Activated T-cell treated with anti-CD3 and anti-CD28 coated beads for 1 hour (primary cell): ENCODE measurements at places on chromosomes 11 and 22.

DNA sequence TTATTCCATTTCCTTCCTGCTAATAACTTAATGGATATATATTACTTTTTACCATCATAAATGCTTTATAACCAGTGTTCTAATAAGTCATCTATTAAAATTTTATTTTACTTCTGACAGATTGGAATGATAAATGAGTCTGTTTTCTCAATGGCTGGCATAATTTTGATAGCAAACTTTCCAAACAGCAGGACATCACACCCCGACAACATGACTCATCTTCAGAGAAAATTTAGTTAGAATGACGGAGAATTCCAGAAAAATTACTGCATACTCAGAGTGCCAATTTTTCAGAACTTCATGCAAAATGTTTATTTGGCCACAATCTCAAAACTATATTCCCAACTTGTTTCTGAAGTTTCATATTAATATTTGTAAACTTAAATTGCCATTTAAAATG is 174.4 kb downstream of the SWAP70 start:
- no peak for DNase-seq

DNA sequence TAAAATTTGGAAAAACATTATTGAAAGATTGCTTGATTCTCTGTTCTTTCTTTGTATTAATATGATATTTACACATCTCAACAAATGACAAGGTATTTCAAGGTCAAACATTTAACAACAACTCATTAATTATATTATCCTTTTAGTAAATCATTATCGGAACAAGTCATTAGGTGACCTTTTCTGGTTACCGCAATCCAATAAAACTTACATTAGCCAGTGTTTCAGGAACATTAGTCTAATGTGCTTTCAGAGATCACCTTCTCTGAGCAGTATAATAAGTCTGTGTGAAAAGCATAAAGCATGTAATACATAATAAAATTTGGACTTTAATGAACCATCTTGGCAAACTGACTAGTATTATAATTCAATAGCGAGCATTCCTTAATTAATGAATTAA is 1466.4 kb downstream of the FAM181B start:
- DNase-seq = no peak

DNA sequence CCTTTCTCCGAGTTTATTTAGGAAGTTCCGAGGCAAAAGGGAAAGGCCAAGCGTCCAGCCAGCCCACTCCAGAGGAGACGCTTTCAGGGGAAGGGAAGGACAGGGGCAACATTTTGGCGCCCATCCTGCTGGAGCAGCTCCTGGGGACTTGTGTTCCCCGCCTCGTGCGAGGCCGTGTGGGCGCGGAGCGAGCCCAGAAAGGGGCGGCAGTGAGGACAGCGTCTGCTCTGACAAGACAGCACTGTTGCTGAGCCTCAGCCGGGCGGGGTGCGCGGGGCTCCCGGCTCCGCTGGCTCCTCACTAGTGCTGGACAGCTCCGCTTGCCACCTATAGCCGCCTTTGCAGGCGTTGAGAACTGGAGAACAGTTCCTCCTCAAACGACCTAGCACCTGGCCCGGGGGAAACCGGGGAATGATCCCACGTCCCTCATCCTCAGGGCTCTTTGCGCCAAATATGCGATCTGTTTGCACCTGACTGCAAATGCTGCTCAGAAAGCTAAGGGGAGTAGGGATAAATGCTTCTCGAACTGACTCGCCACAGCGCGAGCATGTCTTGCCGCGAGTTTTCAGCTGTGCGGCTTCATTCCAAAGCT is 722 bp upstream of the GUCY1A2 start:
- no peak for DNase-seq

- no peak for DNase-seq
Observed at GRCh38 chr11:117905524-117905923, 23.7 kb downstream of the TMPRSS13 start.

DNA sequence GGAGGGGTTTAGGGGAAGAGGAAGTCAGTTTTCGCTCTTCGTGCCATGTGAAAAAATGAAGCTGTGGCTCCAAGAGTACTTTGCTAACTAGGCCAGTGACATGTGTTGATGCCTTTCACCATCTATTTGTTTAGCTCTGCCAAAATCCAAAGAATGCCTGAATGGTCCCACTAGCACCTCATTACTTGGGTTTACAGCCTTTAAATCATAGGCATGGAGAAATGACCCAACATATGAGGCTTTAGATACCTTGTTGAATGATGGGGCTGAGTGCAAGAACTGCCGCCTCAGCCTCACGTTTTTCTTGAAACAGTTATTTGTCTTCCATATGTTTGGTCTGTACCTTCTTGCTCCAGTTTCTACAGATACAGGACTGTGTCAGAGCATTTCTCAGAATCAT is 8.3 kb downstream of the RBM4 start:
- no peak for DNase-seq

DNA sequence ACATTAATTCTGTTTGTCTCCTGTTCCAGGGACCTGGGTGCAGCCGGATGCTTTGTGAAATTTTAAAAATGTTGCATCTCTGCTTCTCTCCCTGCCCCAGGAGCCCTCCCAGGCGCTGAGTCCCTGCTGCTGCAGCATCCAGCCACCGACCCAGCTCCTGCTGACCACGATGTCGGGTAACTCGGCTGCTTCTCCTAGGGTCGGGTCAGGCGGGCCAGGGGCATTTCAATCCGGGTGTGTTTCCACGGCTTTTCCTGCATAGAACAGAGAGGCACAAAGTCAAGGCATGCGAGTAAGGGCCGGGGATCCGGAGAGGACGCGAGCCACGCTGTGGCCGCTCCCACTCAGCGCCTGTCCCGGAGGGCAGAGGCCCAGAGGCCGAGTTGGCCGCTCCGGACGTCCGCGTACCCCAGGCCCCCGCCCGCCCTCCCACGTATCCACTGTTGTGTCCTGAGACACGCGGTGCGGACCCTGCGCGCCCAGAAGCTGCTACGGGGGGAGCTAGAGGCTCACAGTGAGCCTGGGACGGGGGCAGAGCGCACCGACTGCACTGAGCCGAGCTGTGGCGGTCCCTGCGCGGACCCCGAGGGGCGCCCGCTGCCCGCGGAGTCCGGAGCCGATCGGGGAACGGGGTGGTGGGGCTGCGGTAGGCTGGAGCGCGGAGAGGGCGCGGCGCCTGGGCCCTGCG is at the start of gene POU2AF3:
Gene POU2AF3, plus strand, starts transcription at position 134 of the 688 bp plus-strand sequence. Its CDS starts 36 bp downstream, at position 170.
- no peak for DNase-seq

DNA sequence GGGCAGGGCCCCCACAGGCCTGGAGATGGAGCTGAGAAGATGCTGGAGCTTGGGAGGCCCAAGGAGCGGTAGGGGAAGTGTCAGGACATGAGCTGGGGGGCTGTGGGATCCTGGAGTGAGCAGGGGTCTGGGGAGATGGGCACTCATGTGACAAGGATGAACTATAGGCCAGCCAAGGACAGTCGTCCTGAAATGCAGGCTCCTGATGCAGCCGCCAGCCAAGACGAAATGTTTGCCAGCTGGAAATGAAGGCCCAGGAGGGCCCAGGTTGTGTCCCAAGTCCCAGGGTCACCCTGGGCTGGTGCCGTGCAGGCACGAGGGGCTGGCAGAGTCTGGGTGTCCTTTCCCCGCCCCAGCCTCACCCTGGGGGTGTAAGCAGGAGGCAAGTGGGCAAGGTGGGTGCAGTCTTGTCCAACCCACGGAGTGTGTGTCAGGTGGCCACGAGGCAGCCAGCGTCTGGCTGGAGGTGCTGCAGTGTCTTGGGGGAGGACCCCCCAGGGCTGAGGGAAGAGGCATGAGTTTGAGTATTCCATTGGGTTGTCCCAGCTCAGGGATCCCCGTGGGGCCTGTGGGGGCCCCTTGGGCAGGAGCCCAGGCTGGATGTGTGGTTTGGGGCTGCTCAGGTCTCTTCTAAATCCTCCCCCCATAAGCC is 21.4 kb downstream of the MRGPRG start:
- no peak for DNase-seq

- DNase-seq = peak; percentile 28
Observed at GRCh38 chr11:58530236-58530635, 22.3 kb upstream of the OR5B21 start.

DNA sequence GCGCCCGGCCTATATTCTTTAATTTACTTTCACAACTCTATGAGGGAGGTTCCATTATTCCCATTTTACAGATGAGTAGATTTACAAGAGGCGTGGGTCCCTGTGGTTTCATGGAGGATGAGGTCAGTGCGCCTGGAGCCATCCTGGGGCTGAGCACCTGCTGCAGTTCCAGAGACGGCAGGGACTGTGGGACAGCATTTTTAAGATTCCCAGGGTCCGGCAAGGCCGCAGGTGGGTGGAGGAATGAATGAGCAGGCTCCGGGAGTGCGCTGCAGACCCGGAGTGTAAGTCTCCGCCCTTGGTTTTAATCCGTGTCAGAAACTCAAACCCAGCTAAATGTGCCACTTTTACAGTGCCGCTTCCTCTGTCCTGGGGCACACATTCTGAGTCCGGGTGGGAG is 4.1 kb upstream of the CHRM1 start:
- no peak for DNase-seq
